ENCODE measurements at places on chromosomes 3 and 15.

- DNase-seq, result no peak
These were observed 26.1 kb downstream of the GRK7 start for GRCh38 chr3:141789281-141789680.

DNA sequence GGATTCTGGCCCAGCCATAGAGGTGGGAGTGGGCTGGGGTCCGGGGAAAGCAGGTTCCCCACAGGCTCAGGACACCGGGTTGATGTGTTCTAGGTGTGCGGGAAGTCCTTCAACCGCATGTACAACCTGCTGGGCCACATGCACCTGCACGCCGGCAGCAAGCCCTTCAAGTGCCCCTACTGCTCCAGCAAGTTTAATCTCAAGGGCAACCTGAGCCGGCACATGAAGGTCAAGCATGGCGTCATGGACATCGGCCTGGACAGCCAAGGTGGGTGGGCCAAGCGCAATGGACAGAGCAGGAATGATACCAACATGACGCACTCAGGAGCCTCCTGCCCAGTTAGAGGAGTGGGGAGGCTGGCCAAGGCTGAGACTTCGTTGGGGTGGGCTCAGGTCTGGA is 28.2 kb downstream of the IDH2 start:
- DNase-seq, result no peak

GRCh38 chr3:147864754-147865354 is 455.7 kb downstream of the ZIC1 start:
- no peak for DNase-seq

DNA sequence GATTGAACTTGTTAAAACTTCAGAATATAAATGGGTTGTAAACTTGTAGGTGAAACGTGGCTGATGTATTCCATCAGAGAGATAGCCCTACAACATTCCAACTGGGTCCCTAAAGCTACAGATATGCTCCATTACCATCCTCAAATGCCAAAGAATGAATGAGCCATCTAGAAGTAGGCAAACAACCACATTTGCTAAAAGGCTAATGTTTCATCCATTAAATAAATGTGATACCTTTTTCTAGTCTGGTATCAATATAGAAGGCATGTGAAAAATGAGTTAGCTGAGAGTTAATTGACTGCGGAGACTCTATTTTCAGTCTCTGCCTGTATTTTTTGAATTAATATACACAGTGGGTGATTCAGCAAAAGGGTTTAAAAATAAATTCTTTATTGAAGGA is 203.8 kb downstream of the RBMS3 start:
- DNase-seq, result no peak

DNA sequence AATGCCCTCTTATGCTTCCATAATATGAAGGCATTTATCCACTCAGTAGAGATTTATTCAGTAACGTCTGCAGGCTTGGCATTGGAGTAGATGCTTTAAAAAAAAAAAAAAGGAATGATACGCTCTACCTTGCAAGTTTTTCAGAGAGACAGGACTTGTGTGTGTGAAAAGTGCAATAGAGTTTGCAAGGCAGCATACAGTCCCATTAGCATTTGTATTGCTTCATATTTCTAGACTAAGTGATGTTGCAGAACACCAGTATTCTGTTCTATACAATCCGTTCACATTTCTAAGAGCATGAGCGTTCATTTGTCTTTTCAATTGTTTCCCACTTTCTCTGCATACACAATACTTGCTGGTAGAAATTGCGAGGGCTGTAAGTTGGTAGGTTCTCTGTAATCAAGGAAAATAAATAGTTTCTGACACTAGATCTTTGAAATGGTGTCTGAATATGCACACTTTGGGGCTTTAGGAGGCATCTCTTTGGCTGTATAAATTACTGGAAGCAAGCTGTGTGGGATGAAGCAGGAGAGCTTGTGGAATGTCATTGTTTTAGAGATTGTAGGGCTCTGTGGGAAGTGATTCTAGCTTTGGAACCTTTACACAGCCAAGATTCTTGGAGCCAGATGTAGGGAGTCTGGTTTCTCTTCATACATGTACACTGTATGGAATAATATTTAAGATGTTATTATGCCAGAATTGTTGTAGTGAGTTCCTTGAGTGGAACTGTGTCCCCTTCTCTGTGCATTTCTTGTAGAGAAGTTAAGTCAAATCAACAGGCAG is 262.7 kb downstream of the FEZF2 start:
- DNase-seq, result no peak

DNA sequence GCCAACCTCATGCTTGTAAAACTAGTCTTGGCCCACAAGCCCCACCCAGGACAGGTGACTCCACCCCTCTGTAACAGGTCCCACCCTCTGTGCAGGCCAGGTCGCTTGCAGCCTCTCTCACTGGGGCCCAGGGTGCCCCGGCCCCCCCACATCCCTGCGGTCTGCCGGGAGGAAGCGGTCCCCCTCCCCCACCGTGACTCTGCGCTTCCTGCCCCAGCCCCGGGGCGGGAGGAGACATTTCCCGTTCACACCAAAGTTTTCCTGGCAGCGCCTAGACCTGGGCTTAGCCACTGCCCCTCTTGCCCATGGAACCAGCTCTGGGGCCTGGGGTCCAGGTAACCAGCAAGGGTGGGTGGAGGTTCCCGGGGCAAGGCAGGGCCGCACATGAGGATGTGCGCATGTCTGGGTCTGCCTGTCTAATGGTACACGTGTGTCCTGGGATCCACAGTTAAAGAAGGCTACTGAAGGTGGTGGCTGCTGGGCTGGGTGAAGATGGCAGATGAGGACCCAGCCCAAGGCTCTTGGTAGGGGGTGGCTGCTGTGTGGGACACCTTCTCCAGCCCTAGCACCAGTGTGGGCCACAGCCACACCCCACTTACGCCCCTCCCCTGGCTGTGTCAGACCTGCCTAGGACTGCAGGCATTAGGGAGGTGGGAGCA is 8.4 kb downstream of the NBEAL2 start:
- DNase-seq, result peak; percentile 95

DNA sequence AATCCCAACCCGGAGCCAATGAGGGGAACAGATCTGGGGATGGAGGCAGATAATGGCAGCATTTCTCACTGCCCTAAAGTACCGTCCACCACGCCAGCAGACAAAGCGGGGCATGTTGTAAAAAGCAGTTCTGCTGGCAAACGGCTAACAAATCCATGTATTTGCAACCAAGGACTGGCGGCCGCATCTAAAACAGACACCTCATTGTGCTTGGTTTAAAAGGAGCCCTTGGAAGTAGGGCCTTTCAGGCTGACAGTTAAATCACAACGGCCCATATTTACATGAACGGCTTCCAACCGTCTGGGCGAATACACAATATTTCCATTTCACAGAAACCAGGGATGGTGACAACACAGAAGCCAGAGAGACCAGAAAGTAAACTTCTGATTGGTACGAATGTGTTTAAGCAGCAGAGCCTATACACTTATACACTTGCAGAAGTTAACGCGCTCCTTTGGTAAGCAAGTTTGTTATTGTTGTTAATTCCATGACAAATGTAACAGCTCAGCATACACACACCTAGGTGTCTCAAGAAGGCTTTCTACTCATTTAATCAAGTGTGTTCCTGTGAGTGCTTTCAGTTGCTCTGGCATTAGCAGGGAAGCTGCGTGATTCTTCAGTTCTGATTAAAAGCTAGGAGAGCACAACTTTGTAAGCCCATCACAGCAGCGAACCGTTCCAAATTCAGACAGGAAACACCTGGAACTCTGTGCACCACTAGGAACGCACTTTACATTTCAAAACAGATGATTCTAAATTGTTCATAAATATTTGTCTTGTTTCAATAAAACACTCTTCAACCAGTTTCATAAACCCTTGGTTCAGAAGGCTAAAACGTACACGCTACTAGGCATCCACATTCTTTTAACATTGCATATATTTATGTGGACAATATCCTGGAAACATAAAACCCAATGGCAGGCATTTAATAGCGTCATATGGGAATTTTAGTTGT is 112.9 kb downstream of the PDZRN3 start:
- DNase-seq, result no peak

DNA sequence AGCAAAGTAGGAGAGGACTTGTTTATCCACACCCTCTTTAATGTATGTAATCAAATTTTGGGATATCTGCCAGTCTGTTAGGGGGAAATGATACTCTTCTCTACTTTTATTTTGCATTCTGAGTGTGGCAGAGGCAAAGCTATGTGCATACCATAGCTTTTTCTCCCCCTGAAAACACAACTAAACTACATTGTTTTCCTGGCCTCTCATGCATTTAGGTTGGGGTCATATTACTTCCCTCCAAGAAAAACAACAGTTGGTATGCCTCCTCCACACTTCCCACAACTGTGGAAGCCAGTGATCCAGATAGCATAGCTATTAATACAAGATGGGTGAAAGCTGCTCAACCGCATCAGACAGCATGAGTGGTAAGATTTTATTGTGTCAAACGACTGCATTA is 6.9 kb downstream of the RPL15 start:
- no peak for DNase-seq

DNA sequence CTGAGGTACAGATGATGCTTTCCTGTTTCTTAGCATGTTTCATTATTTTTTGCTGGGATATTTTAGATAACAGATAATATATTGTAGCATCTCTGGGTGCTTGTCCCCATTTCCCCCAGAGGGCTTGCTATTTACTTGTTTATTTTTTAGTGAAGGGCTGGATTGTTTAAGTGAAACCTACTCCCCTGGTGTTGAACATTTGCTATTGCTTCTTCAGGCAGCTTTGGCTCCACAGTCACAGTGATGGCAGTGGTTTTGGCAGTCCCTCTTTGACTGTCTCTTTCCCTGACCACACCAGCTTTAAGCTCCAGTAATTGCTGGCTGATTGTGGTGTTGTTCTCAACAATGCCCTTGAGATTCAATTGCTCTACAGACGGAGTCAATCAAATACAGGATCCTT is 128.9 kb downstream of the KLF13 start:
- peak; percentile 71 for DNase-seq

DNA sequence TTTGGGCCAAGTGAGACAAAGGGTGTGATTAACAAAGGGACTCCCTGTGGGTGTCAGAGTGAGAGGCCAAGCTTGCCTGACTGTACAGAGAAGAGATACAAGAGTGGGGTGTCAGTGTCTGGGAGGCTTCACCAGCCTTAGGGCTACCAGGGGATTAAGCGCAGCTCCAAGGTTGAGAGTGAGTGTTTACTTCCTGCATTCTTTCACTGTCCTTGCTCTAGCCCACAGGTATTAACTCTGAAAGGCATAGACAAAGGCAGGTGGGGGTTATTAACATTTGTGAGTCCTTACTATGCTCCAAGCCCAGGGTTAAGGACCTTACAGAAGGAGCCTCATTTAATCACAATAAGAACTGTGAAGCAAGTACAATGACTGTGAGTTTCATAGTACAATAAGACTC is 107.6 kb downstream of the IL20RB start:
- DNase-seq, result no peak

DNA sequence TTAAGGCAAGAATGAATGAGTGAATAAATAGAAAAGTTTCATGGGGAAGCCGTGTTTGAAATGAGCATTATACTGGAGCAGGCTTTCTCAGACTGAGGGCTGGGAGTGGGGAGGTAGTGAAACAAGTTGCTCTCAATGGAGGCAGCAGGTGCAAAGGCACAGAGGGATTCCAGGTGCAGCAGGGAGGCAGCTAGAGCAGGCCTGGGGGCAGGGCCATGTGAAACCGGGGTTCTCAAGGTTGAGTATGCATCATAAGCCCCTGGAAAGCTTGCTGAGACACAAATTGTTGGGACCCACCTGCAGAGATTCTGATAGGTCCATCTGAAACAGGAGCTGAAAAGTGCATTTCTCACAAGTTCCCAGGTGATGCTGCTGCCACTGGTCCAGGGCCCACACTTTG is 45.3 kb downstream of the BFSP2 start:
- DNase-seq, result peak; percentile 68

DNA sequence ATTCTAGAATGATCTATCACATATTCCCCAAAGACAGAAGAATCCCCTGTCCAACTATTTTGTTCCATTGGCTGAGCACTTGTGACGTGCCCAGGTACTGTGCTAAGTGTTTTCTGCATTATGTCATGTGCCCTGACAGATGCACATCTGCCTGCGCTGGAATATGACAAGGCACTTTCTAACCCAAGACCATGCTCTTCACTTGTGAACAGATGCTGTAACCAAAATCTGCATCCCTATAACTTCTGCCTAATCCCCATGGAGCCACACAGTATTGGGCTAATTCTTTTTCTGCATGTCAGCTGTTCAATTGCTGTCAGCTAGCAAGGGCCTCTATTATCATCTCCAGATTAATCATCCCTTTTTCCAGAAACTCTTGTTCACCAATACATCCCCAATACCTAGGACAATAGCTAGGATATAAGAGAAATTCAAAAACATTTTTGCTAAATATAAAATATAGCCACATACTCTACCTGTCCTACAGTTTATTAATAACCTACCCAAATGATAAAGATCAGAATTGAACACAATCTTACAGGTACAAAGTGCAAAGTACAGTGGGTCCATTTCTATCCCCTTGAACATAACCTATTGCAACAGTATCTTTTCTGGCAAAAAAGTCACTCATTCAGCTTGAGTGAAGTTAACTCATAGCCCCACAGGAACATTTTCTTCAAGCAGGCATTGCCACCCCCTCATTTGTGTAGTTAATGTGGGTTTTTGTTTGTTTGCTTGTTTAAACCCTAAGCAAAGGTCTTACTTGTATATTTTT is 109.4 kb upstream of the LRRN1 start:
- DNase-seq, result no peak

DNA sequence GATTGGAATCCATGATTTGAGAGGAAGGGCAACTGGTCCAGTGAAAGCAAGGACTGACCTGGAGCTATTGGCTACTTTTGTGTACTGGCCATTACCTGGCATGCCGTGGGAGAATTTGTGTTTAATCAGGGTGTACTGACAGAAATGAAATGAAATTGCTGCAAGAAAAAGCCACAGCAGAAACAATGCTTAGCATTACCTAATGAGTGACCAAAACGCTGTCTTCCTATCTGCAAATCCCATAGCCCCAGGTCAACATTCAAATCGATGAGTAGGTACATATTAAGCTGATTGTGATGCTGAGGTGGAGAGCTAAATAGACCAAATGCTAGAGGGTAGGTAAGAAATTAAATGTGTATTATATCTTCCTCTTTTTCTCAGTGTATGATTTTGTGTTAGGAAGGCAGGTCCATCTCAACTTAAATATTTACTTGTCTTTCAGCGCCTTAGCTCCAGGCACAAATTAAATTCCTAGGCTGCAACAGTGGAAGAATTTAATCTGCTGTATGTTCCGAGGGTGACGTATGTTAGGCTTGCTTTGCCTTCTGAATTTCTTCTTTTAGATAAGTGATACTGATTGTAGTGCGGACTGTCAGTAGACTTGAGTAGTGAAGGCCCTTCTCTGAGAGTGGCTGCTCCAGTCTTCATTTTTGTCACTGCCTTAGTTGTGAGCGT is 331.1 kb downstream of the SV2B start:
- no peak for DNase-seq

GRCh38 chr3:67685499-67685898 is 31.1 kb upstream of the SUCLG2 start:
- peak; percentile 83 for DNase-seq

GRCh38 chr3:98754483-98754882 is 8.7 kb upstream of the ST3GAL6 start:
- DNase-seq, result no peak

All from GM12865 (cell line).